ENCODE measurements at places on chromosomes 3 and 15. TPM values are rescaled to one million over a fixed set of nuclear protein-coding genes. Genes with fewer than 3 reads are reported as not detected.

DNA sequence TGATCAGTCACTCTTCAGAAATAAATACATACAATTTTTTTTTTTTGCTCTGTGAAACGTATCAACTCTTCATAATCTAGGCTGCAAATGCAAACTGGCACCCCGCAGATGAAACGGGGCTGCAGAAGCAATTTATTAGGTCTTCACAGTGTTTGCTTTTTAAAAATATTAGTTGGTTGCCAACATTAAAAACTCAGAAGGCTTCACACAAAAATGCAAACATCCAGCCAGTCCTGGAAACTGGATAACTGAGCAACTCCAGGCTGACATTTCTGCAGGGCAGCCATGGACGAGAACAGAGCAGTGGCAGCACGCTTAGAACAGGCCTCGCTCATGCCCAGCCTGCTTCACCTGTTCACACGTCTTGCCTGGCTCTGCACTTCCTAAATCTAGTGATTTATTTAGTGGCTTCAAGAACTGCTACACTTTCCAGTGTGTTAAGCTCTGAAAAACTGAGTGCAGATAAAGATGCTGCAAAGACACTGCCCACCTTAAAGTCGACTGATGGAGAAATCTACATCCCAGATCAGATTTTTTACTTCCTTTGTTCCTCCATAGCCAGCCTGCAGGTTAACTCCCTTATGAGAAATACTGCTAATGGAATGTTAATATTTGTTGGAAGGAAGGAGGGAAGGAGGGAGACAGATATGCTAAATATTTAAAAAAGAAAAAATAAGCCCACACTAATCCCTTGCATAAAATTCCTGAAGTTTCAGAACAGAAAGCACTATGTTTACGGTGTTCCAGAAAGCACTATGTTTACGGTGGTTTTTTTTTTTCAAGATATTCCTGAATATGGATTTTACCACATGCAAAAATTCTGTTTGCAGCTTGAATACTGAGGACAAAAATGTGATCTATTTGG is 53.6 kb downstream of the SETMAR start:
- DNase-seq: no peak
- H3K4me1 ChIP-seq: peaks cover 12% of the 10 kb centered on the region
- H3K4me3 ChIP-seq: no peak overlapping the region
- H3K27ac ChIP-seq: no peak overlapping the region

The KLHDC8B gene
- 77.8 TPM for polyA plus RNA-seq

The ZNF80 gene
- not detected for polyA plus RNA-seq

GRCh38 chr3:112531358-112531781 is 30.4 kb downstream of the ATG3 start:
- DNase-seq: peak; percentile 53
- no peaks in the 10 kb centered on the region for H3K4me1 ChIP-seq
- H3K36me3 ChIP-seq: peaks cover 8% of the 10 kb centered on the region
- H3K27me3 ChIP-seq: no peaks in the 10 kb centered on the region

DNA sequence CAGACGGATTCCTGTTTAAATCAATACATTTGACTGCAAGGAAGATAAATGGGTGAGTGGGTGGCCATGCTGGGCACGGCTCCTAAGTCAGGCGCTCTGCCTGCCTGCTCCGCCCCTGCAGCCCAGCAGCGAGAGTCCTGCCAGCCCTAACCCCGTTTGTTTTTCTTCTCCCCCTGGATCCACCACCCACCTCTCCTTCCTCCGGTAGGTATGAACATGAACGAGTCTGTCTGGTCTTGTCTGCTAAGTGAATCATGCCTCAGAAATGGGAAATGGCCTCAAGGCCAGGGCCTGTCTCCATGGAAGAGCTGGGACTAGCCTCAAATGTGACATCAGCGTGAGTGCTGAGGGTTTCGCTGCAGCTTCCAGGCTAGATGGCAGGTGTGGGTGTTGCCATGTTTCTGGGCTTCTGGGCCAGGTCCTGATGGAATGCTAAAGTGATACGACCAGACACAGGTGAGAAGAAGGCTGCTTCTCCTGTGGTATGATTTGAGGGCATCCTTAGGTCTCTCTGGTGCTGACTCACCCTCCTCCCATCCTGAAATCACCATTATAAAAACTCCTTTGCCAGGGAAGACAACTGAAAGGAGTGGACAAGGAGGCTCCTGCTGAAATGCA is 5.6 kb upstream of the FEM1B start:
- peaks cover 10% of the 10 kb centered on the region for H3K27me3 ChIP-seq
- no peak overlapping the region for H3K4me3 ChIP-seq
- H3K4me1 ChIP-seq: peaks cover 18% of the 10 kb centered on the region
- no peak overlapping the region for H3K27ac ChIP-seq
- no peaks in the 10 kb centered on the region for H3K36me3 ChIP-seq
- no peak for DNase-seq

DNA sequence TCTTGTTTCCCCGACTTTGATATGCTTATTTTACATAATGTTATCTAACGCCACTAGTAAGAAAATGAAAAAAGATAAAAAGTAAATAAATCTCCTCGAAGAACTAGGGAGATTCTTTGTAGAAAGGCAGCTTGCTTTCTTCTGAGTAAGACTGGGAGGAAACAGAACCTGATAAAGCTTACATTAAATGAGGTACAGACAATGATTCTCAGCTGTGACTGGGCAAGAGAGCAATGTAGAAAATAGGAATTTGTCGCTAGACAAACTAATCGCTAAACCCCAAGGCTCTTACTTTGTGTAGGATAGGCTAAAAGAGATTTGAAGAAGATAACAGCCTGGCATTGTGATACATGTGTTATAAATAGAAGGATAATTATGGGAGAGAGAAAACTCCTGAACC is 919.0 kb upstream of the ALCAM start:
- H3K4me3 ChIP-seq: no peak overlapping the region
- H3K4me1 ChIP-seq: no peaks in the 10 kb centered on the region
- no peak overlapping the region for H3K27ac ChIP-seq
- H3K27me3 ChIP-seq: no peaks in the 10 kb centered on the region
- no peak for DNase-seq

The FEZF2 gene
- not detected for polyA plus RNA-seq

- no peak overlapping the region for H3K27ac ChIP-seq
- no peak for DNase-seq
- H3K27me3 ChIP-seq: peaks cover 2% of the 10 kb centered on the region
- H3K4me3 ChIP-seq: no peak overlapping the region
- peaks cover 8% of the 10 kb centered on the region for H3K4me1 ChIP-seq
These were observed 37.7 kb upstream of the HES1 start for GRCh38 chr3:194098081-194098842.
